ENCODE measurements at places on chromosomes 5 and 9.

- DNase-seq, result no peak
These were observed 72.4 kb upstream of the MEF2C start for GRCh38 chr5:88955403-88955802.

DNA sequence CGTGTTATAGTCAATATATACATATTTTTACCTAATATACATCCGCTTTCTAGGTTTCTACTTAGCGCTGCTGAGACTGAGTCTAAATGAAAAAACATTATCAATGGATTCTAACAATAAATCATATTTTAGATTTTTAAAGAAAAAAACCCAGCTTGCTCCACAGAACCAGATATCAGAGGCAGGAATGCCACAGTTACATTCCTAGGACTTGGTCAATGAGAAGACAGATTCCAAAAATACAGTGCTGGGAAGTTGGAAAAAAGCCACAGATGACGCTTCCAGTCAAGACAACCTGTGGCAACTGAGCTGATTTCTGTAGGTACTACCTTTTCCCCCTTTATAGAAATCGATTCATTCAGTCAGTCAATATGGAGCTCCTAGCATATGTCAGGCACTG is 577 bp upstream of the CCDC112 start:
- peak; percentile 54 for DNase-seq

DNA sequence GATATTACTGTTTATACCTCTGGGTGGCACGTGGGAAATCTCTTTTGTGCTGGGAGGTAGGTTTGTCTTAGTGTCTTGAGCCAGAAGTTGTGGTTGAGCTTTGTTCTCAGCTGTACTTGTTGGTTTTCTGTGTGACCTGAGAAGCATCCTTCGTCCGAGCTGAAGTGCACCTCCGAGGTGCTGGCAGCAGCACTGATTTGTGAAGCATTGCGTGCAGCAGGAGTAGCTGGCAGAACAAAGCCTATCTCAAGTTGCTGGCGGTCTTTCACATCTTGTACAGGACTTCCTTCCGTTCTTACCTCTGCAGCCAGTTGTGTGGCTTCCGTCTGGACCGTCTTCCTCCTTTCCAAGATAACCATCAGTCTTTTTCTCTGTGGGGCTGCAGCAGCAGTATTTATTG is 4.3 kb downstream of the PRRC2B start:
- no peak for DNase-seq

GRCh38 chr5:137372773-137373160 is 126.4 kb downstream of the SPOCK1 start:
- no peak for DNase-seq

GRCh38 chr5:74085186-74085585 is 459.2 kb downstream of the ARHGEF28 start:
- DNase-seq, result no peak

GRCh38 chr5:147336876-147337275 is 102.0 kb downstream of the STK32A start:
- DNase-seq, result peak; percentile 12

DNA sequence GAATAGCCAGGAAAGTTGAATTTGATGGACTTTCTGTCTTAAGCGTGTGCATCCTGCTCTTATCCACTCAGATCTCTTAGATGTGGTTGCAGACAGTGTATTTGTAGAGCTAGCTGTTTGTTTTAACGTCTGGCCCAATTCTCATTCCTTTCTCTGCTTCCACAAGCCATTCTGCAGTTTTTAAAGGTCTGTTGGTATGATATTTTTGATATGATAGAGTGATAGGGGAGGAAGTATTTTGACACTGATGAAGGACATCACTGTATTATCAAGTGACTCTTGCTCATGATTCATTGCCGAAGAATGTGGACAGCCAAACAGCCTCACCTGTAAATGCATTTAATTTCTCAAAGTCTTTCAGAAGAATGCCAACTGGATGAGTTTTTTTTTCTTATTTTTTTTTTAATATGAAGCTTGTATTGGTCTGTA is 4.5 kb downstream of the TJP2 start:
- no peak for DNase-seq

- no peak for DNase-seq
These were observed 4.0 kb downstream of the TUT7 start for GRCh38 chr9:86350006-86350760.

DNA sequence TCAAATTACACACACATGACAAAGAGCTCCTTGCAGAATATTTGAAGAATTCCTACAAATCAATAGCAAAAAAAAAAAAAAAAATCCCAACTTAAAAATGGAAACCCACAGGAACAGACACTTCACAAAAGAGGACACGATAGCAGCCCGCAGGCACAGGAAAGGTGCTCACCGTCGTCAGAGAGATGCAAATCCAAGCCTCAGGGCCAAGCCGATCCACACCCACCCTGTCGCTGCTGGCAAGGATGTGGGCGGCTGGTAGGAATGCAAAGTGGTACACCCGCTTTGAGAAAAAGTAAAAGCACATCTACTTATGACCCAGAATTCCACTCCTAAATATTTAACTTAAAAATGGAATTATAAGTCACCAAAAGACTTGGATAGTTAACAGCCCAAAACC is 10.8 kb downstream of the LCN9 start:
- no peak for DNase-seq

DNA sequence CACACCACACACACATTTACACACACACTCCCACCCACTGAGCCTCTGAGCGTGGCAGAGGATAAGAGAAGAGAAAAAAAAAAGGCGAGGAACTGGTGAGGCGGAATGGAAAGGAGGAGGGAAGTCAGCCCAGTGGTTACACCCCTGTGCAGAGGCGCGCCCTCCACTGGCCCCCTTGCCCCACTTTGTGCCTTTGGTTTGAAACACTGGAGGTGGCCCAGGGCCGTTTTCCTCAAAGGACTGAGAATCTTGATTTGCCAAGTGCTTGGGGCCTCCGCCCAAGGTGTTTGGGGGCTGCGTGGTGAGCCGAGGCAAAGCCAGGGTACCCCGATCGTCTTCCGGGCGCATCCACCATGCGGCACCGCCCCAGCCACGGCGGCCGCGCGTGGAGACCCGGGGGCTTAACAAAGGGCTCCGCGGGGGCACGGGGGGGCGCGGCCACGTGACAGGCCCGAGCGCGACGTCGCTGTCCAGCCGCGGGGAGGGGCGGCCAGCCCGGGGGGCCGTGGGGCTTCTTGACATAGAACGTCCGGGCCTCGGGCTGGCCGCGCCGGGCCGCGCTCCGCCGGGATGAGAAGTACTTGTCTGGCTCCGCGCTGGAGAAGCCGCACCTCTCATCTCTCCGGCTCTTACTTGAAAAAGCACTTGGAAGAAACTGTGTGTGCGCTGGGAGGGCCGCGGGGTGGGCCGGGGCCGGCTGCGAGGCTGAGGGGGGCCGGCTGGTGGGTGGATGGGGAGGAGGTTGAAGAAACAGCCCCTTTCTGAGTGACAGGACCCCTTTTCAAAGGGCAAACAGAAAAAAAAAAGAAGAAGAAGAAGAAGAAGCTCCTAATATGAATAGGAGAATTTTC is 21.0 kb downstream of the NR2F1 start:
- DNase-seq, result peak; percentile 85

GRCh38 chr9:98038958-98039357 is 17.6 kb upstream of the NANS start:
- DNase-seq, result no peak

- DNase-seq, result no peak
These were observed 19.0 kb upstream of the SMAD5 start for GRCh38 chr5:136113606-136114005.

- no peak for DNase-seq
These were observed 21.9 kb downstream of the MAMDC2 start for GRCh38 chr9:70065572-70065971.

- DNase-seq, result no peak
These were observed 317.2 kb upstream of the GRAMD2B start for GRCh38 chr5:126106029-126106428.

DNA sequence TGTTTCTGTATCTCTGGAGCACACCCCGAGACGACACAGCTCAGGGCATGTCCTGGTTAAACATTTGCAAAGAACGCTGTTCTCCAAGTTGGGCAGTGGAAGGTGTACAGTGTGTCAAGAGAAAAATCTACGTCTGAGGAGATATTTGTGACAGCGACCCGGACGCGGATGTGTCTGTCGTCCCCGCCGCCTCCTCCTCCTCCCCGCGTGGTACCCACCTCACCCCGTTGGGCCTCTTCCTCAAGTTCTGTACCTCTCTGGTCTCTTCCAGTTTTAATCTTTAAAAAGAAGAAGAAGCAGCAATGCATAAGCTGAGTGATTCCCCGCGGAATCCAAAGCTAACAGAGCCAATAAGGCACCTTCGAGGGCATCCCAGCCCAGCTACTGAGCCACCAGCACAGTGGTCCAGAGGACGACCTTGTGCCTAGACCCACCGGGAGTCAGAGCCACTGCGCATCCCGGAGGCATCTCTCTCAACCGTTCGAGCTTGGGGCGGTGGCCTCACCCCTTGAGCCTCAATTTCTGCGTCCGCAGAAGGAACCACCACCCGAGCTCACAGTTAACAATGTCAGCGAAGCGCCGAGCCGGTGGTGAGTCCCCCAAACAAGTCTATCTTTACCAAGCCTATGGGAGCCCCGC is 467 bp downstream of the C9orf78 start:
- DNase-seq, result no peak

- DNase-seq, result no peak
These were observed 15.1 kb downstream of the ROPN1L start for GRCh38 chr5:10456583-10457420.

GRCh38 chr9:75146229-75146628 is 57.9 kb downstream of the OSTF1 start:
- no peak for DNase-seq

DNA sequence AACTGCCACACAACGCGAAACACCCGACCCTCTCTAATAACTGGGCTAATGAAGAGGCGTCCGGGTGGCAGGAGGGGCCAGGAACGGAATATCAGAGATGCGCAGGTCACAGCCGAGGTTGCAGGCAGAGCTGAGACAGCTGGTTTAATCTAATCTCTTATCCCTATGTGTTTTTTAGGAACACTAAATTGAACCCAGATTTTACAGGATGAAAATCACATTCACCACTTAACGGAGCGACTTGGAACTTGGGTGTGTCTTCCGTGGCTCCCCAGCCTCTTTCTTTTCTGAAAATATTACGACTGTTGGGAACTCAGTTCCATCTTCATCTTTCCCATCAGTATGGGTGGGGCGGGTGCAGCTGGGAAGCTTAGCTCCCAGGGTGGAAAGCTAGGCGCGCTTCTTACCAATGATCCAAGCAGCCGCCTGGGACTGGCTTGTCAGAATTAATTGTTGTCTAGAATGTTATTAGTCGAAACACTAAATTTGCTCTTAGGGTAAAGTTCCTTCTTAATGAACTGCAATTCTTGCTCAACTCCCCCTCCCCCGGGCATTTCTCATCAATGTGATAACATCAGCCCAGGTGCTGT is 92.5 kb downstream of the IRX2 start:
- peak; percentile 63 for DNase-seq

- DNase-seq, result no peak
These were observed 23.0 kb upstream of the TMOD1 start for GRCh38 chr9:97478301-97478981.

DNA sequence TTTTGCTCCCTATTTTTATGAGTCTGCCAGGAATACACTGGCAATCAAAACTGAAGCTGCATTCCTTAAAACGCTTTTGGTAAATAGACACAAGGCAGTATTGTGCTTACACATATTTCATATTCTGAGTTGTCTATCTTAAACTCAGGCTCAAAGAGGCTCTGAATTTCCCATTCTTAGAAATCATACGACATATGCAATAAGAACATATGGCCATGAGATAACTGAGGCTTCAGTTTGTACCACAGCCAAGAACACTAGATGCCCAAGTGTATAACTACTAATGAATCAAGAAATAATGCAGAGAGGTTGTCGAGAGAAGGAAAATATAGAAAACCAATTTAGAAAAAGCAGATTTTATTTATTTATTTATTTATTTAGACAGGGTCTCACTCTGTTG is 357.4 kb downstream of the NDUFS4 start:
- no peak for DNase-seq

GRCh38 chr5:36070687-36071571 is 4.2 kb upstream of the UGT3A2 start:
- no peak for DNase-seq

DNA sequence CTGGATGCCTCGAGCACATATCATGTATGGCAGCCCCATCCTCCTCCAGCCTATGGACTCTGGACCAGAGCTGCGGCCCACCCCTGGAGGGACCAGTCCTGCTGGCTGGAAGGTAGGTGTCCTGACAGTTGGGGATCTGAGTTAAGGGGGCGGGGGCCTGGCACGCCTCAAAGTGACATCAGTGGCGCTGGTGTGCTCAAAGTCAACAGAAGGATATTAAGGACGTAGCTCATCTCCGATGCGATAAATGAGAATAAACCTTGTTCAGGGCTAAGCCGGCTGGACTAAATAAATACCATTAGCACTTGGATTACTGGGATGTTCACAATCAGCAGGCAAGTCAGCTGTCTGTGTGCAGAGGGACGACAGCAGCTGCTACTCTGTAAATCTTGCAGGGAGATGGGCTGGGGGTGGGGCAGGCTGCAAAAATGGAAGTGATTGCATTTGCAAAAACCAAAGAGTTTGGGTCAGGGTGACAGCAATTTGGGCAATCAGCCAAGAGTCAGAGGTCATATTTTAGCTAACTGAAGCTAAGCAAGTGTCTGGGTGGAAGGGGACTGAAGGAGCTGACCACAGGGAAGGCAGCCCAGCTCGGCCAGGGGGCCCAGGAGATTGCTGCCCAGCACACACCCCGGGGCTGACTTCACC is 80.0 kb upstream of the LRRTM2 start:
- DNase-seq, result peak; percentile 73
